MV-4-11 (cell line): ENCODE measurements at places on chromosomes 7 and 10.

- no peak for DNase-seq
These were observed 573.6 kb downstream of the DNAJB6 start for GRCh38 chr7:157910446-157910845.

DNA sequence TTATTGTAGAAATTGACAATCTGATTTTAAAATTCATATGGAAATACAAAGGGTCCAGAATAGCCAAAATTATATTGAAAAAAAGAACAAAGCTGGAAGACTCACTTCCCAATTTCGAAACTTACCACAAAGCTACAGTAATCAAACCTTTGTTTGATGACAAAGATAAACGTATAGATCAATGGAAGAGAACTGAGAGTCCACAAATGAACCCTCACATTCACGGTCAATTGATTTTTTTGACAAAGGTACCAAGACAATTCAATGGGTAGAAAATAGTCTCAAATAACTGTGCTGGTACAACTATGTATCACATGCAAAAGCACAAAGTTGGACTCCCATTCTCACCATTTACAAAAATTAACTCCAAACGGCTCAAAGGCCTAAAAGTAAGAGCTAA, 8.7 kb downstream of the KPNA7 start:
- DNase-seq = peak; percentile 31

- no peak for DNase-seq
These were observed 90.7 kb downstream of the DGKI start for GRCh38 chr7:137755846-137756651.

DNA sequence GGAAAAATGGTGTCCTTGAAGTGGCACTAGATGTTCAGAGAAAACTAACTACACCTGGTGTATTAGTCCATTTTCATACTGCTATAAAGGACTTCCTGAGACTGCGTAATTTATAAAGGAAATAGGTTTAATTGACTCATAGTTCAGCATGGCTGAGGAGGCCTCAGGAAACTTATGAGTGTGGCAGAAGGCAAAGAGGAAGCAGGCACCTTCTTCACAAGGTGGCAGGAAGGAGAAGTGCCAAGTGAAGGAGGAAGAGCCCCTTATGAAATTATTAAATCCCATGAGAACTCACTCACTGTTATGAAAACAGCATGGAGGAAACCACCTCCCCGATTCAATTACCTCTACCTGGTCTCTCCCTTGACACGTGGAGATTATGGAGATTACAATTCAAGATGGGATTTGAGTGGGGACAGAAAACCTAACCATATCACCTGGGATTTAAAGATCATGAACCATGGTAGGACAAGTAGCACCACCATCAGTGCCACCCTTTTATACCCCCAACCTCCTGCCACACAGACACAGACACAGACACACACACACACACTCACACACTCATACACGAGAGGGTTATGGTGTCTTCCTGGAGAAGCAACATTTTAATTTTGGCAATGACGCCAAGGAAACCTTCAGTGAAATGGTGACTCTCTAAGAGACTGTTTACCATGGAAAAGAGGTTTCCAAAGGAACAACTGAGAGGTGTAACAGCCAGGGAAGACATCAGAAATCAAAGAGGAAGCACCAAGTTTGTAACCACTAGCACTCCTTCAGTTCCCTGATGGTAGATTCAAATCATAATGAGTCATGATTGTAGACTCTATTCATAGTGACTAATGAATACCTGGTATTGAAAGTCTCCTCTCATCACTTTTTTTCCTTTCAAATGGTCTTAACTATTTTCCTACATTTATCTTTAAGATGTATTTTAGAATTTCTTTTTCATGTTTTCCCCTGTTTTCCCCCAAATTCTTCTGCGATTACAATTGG, 41.8 kb upstream of the WNT16 start:
- peak; percentile 10 for DNase-seq

- DNase-seq = no peak
These were observed 22.9 kb upstream of the ABCA13 start for GRCh38 chr7:48148311-48148710.
